ENCODE measurements at places on chromosomes 12 and 14.

GRCh38 chr12:87259391-87259790 lies 769.8 kb downstream of the C12orf50 start:
- DNase-seq, result no peak

DNA sequence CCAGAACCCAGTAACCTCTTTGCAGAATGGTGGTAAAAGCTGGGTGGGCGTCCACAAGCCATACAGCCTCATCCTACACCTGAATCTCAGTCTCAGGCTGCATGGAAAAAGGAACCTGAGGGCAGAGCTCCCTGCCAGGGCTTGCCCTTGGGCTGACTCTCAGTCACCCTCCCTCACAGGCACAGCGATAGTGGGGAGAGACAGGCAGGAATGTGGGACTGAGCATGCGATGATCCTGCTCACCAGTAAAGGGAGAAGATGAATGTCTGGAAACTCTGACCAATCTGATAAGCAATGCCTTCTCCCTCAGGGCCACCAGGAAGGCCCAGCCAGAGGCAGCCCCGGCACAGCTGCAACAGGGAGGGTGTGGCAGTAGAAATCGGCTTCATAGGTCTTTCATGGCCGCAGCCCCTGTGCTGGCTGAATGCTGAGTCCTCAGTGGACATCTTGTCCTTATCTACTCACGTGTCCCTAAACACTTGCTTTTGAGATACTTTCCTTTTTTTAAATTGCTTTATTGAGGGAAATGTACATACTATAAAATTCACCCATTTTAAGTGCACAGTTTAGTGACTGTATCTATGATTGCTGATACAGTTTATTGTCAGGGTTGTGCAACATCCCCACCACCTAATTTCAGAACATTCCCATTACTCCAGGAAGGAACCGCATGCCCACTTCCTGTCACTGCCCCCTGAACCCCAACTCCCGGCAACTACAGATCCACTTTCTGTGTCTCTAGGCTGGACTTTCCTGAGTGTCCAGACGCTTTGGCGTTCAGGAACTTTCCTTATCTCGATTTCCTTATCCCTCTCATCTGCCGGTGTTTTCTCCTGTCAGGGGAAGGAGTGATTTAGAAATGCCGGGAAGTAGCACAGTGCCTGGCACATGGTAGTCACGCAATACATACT lies 258.1 kb downstream of the PCNX1 start:
- no peak for DNase-seq

DNA sequence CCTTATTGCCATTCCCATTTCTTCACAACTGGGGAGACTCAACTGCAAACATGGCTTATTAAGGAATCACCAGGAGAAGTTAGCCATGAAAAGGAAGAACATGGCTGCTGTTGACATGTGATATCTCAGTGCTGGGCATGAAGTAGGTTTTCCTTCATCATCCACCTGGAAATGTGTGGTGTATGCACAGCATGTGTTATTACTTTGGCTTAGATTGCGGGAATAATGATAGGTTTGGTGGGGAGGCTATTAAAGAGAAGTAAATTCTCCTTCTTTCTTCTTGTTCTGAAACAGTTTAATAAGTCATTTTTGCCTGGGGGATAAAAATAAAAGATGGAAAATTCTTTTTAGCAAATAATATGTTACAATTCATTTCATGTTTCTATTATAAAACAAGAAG lies 23.7 kb upstream of the CLEC14A start:
- no peak for DNase-seq

GRCh38 chr14:101554991-101555668 lies 6.2 kb upstream of the DIO3 start:
- no peak for DNase-seq

- DNase-seq, result no peak
These were observed 38.6 kb downstream of the SPTSSA start for GRCh38 chr14:34423445-34423844.

- DNase-seq, result no peak
These were observed 1203.5 kb upstream of the TMEM132C start for GRCh38 chr12:127063339-127064072.

- no peak for DNase-seq
These were observed 780.9 kb downstream of the RPS29 start for GRCh38 chr14:48805315-48805714.

DNA sequence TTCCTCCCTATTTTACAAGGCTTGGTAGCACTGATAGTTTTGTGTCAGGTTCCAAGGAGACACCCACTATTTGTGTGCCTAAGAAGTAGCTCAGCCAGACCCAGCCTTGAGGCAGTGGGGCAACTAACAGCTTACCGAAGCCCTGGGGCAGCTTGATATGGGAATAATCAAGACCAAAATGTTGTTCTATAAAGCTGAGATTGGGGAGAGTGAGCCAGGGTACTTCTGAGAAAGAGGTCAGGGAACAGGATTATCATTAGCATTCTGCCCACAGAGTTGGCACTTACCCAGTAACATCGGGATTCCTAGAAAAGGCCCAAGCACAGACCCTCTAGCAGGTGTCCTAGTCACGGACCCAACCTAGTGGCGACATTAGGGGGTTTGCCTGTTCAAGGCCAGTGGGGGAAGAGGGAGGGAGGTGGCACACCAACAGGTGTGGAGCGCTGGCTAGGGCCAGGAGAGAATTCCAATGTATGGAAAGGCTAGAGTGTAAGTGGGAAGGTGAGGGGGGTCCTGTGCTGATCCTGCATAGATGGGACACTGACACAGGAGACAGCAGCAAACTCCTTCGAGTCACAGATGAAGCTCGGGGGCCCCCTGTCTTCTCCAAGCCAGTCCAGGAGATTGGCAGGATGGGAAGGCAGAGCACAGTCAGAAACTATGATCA lies 4.9 kb downstream of the PPP1R3E start:
- DNase-seq, result no peak

GRCh38 chr12:104493496-104493895 lies 36.7 kb downstream of the CHST11 start:
- DNase-seq, result no peak

DNA sequence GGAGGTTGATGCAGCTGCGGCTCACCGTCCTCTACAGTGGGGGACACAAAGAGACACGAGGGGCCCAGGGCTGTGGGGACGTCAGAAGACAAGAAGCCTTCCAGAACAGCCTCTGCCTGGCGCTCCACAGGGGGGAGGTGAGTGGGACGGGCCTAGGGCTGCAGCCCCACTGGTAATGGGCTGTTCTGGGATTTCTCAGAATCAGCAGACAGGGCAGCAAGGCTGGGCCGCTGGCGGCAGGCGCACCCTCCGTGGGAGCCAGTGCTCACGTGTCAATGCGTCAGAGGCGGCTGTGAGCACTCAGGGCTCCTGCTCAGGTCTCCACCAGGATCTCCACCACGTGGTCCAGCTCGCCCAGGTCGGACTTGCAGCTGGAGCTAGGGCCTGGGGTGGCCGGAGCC lies 10.0 kb downstream of the CDCA4 start:
- DNase-seq, result no peak

DNA sequence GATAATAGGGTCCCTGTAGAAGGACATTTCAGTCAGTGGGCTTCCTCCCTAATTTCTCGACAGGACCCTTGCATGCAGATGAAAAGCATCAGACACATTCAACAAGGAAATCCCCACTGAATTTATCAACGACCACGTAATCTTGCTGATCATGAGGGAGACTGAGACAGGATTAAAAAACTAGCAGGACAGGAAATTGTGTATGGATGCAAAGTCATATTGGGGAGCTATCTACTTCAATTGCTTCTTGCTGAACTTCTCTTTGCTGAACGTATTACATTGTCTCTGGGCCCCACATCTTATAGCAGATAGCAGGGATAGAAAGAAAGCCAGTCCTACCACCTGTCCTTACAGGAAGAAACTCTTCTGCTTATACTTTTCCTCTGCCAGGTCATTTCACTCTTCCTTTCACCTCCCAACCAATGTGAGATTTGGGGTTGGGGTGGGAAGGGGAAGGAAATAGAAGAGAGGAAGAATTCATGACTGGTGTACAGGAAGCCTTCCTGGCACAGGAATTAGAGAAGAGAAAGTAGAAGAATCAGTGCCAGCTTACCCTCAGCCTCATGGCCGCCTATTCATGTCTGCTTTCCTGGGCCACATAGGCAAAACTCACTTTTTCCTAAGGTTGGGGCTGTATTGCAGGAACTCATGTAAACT lies 333.3 kb downstream of the ZFP36L1 start:
- no peak for DNase-seq

DNA sequence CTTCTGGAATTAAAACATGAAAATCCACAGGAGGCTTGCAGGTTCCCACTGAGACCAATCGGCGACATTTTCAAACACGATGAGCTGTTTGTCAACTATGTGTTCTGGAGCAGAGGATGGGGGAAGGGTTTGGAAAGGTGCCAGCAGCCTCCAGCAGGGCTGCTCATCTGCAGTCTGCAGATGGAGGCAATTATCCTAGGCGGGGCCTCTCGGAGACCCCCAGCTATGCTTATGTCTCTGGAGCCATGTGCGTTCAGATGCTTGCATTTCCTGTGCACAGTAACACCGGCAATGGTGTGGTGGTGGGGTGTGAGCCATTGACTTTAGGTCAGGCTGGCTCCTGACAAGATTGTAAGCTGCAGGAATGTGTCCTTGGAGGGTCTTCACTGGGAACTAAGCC lies 51.7 kb downstream of the RPH3A start:
- no peak for DNase-seq

GRCh38 chr12:24491968-24492367 lies 456.9 kb downstream of the BCAT1 start:
- no peak for DNase-seq

DNA sequence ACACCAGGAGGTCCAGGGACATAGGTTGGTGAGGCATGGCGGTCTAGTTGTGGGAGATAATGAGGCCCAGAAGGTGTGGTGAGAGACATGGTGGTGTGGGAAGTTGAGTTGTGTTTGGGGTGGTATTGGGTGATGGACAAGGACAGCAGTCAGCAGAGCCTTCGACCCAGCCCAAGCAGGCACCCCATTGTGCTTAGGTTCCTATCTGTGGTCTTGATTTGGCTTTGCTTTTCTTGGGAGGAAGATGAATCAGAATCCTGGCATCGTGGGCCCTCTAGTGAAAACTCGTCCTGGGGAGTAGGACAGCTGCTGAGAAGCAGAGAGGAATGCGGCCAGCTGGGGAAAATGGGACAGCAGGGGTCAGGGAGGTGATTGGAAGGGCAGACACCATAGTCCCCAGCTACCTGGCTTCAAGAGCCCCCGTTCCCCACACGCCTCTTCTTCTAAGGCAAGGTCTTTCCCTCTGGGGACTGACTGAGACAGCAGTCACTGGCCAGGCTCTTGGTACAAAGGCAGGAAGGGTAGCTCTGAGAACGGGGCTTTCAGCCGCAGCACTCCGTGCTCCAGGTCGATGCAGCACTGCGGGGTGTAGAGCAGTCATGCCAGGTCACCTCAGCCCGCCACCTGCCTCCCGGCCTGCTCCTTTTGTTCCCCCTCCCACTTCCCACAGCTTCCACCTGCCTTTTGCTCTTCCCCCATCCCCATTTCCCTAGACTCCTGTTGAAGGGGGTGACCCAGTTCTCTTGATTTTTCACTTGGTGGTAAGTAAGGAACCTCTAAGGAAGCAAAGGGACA lies 7.9 kb downstream of the NRIP2 start:
- DNase-seq, result no peak

DNA sequence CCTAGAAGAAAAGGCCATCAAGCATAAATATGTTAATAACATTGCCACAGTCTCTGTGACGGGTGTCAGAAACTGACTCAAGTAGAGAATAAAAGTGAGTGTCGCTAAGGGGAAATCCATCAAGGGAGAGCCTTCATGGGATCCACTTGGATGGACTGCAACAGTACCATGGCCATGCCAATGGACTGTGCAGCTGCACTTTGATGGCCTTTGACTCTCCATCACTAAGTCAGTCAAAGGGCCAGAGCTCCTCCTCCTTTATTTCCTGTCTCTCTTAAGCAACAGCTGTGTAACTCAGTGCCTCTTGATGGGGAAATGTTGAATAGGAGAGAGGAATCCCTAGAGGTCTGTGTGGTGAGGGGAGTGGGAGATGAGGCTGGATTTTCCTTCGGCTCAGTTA lies 335.2 kb downstream of the BMP4 start:
- DNase-seq, result no peak

DNA sequence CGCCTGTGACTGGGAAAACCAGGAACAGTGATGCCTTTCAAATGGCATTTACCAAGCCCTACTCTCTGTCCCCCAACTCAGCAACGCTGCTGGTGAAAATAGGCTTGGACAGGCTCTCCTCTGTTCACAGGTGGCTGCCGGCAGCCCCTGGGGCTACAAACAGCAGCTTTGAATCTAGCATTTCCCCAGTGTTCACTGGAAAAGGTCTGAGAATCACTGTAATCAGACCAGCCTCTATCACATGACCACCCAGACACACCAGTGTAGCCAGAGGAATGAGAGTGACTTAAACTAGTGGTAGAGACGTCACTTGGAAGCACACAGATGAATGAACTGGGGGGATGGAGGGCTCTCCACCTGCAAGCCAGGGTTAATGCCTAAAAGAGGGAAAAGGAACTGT lies 151.8 kb downstream of the FOXN3 start:
- DNase-seq, result no peak

GRCh38 chr12:100359248-100359647 lies 2.4 kb downstream of the SLC17A8 start:
- no peak for DNase-seq

DNA sequence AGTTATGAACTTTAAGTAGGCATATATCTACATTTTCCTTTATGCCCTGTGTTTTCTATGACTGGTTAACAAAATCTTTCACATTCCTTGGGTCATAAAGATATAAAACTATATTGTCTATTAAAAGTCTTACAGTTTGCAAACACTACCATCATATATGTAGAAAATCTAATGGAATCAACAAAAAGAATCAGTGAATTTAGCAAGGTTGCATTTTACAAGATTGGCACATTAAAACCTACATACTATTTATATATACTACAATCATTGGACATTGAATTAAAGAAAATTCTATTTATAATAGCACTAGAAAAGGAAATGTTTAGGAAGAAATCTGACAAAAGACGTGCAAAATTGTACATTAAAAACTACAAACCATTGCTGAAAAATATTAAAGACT lies 173.3 kb upstream of the ABCD2 start:
- no peak for DNase-seq

GRCh38 chr12:12877781-12878455 lies 13.4 kb upstream of the GPRC5A start:
- DNase-seq, result no peak

DNA sequence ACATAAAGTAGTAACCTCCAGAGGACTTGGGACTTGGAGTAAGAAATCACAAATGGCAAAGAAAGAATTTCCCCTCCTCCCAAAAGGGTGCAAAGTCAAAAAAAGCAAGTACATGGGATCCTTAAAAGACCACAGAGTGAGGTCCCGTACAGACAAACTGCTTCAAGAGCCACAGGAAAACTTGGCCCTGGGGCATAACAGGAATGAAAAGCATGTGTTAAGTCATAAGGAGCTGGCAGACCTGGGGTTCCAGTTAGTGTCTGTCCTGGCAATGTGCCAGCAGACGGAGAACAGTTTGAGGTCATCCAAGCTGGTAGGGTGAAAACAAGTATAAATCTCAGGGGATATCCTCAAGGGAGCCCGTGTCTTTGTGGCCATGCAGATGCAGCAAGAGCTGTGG lies 73.2 kb downstream of the HSD17B6 start:
- no peak for DNase-seq

DNA sequence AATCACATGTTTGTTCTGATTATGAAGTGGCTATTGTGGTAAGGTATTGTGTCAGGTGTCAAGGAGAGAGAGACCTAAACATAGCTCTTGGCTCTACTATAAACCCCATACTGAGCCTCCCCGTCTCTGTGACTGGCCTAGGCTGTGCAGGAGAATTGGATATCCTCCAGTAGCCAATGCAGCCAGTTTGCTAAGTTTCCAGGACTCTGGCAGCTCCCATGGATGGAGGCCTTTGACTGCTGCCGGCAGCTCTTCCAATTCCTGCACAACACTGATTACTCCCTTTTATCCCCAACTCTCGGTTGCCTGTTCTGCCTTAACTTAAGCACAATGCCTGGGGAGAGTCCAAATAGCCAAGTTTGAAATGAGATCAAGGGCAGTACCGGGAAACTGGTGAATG lies 59.3 kb downstream of the ABCC9 start:
- DNase-seq, result no peak
